Activated naive CD4-positive, alpha-beta T cell treated with anti-CD3 and anti-CD28 coated beads for 36 hours (primary cell): ENCODE measurements at places on chromosomes 1 and 21. TPM values are rescaled to one million over a fixed set of nuclear protein-coding genes. Genes with fewer than 3 reads are reported as not detected.

NPPB gene
- not detected for total RNA-seq

DNA sequence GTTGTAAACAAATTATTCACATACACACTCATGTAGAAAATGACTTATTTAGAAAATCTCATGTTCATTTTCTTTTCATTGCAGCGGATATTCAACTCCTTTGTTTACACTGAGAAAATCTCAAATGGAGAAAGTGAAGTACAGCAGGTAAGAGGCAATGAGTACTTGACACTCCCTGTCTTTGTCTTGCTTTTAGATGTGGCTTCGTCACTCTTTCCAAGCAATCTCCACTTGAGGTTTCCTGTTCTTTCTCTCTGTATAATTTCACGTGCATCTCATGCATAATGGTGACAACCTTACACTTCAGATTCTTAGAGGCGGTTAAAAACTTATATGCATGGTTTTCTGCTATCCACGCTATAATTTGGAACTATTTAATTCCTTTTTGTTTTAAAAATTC lies 80.6 kb downstream of the CACHD1 start:
- no peak overlapping the region for H3K27ac ChIP-seq
- no peak overlapping the region for H3K4me3 ChIP-seq
- no peaks in the 10 kb centered on the region for H3K36me3 ChIP-seq
- no peaks in the 10 kb centered on the region for H3K27me3 ChIP-seq

DNA sequence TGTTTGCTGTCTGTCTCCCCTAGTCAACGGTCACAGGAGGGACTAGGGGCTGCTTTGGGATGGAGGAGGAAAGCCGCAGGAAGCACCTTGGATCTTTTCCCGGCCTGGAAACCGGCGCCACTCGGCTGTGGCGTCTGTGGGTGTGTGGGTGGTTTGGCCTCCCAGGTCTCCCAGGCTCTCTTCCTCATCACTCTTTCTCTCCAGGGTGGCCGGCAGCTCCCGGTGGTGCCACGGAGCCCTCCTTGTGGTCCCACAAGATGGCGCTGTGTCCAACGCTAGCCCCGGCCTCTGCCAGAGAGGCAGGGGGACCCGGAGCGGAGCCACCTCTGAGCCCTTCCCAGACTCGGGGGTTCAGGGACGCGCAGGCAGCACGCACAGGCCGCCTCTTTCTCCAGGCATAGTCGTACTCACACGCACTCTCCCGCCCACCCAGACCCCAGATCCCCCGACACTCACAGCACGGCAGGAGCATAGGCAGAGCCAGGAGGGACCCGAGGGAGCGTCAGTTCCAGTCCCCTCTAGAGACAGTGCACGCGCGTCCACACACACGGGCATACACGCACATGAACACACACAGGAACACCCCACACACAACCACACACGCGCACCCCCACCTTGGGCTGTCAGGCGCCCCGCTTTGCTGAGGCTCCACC lies 31.2 kb downstream of the CDCP2 start:
- DNase-seq: peak; percentile 81
- H3K27me3 ChIP-seq: no peaks in the 10 kb centered on the region
- no peak overlapping the region for H3K27ac ChIP-seq
- peaks cover 8% of the 10 kb centered on the region for H3K4me1 ChIP-seq
- peak overlapping the region; percentile 5 for H3K4me3 ChIP-seq
- no peaks in the 10 kb centered on the region for H3K36me3 ChIP-seq

GRCh38 chr1:159211331-159212136 lies 6.9 kb downstream of the ACKR1 start:
- peak; percentile 74 for DNase-seq
- peaks cover 21% of the 10 kb centered on the region for H3K4me1 ChIP-seq
- H3K27ac ChIP-seq: no peak overlapping the region

DNA sequence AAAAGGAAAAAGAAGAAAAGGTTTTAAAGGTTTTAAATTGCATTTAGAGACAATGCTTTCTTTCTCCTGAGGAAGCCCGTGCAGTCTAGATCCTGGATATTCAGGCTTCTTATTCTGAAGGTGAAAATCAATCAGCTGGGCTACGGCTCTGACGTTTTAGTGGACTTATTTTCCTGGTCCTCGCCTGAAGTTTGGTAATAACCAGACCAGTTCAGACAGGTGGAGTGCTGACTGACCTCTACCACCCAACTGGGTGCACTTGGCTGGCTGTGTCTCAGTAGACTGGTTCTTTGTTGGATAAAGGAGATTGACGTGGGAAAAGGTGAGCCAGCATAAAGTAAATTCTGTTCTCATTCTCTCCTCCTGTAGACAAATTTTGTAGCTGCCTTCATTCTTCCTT lies 7.2 kb upstream of the ATP1A1 start:
- peaks cover 8% of the 10 kb centered on the region for H3K4me1 ChIP-seq
- H3K4me3 ChIP-seq: no peak overlapping the region
- no peaks in the 10 kb centered on the region for H3K36me3 ChIP-seq
- no peak for DNase-seq
